Diencephalon (tissue), 1 donor: ENCODE measurements at places on chromosomes 4 and X. TPM values are rescaled to one million over a fixed set of nuclear protein-coding genes. Genes with fewer than 3 reads are reported as not detected.

Gene KLHL13
- 209 TPM for total RNA-seq

Gene LAGE3
- total RNA-seq = 16.1 TPM

Gene PABPC5
- 16.6 TPM for total RNA-seq

Gene SERTM2
- total RNA-seq = 0.23 TPM

Gene GAGE1
- total RNA-seq = not detected

Gene RAB9B
- 46.6 TPM for total RNA-seq

Gene GAB3
- total RNA-seq = 1.4 TPM

Gene SPANXC
- not detected for total RNA-seq

Gene IBSP
- not detected for total RNA-seq

Gene RBPJ
- 86.7 TPM for total RNA-seq

Gene CENPVL2
- 6.7 TPM for total RNA-seq

Gene PAGE5
- not detected for total RNA-seq

Gene PRPS2
- total RNA-seq = 15.9 TPM
